Stimulated activated CD4-positive, alpha-beta T cell treated with anti-CD3 and anti-CD28 coated beads, Interleukin-4, amount 100 ng/mL, for 48 hours (primary cell): ENCODE measurements at places on chromosomes 7 and 10.

DNA sequence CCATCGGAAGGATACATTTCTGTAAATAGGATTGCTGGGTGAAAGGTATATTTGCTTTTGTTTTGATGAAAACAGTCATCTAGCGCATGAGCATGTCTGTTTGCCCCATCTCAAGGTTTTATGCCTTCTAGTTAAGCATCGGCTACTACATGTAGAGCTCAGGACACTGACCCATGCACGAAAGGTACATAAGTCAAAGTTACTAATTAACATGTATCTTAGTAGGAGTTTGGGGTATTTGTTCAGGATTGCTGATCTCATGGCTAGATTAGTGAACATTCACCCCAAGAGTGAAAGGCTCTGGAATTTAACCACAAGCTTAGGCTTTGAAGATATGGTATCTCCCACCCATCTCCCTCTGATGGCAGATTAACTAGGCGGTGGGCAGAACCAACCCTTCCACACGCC, 91.5 kb downstream of the RBM20 start:
- DNase-seq, result no peak

DNA sequence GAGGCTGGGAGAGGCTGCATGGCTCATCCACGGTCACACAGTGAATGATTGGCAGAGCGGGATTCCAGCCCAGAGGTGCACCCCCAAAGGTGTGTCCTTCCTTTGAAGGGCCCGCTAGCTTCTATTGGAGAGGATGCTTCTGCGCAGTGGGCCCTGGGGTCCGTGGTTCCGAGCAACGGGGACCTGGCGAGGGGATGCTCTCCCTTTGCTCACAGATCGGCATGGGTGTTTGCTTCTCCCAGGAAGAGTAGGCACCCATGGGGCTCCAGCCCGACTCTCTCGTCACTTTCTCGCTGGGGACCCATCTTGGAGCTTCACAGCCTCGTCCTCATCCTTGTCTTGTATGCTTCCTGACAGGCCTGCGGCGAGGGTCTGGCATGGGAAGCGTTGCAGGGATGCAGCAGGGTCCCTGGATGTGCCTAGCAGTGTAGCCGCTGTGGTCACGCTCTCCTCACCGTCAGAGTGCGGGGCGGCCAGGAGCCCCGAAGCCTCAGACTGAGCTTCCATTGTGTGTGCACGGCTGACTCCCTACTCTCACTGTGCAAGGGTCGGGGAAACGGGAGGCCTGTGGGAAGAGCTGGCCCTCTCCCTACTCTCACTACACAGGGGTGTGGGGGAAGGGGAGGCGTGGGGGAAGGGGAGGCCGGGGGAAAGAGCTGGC, 538.5 kb upstream of the FOXK1 start:
- DNase-seq, result no peak

DNA sequence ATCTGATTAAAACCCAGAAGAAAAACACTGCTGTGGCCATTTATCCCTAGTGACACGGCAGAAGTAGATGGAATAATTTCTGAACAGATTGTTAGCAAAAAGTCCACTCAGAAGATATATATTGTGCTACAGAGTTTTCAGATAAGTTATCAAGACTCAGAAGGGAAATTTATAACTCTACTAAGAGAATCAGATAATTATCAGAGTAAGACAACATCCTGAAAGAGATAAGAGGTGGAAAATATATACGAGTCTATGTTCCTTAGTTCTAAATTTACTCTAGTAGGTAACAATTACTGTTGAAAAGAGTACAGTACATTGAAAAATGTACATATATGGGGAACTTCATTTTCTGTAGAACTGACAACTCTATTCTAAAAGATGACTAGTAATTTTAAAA, 176.7 kb downstream of the GNAI1 start:
- no peak for DNase-seq

- DNase-seq, result no peak
Measured at GRCh38 chr7:74428023-74428422, 25.7 kb upstream of the GTF2IRD1 start.

DNA sequence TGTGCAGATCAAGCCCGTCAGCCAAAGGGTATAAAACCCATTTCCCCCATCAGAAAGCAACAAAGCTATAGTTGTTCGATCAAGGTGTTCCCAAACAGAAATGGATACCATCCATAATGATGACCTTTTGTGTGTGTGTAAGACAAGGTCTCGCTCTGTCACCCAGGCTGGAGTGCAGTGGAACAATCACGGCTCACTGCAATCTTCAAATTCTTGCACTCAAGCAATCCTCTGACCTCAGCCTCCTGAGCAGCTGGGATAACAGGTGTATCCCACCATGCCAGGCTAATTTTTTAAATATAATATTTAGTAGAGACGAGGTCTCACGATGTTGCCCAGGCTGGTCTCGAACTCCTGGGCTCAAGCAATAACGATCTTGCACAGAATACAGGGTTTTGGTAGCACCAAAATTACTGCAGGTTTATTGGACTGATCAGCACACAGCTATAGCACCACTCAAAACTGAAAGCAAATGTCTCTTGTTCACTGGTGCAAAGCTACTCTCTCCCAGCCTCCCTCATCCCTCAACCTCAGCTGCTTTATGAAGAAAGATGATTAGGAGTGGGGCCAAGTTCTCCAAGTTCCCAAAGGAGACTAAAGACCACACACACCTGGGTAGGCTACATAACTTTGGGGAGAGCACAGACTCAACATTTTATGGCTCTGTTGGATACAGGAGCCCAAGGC, 80.5 kb downstream of the ABI1 start:
- DNase-seq, result no peak

- DNase-seq, result no peak
Measured at GRCh38 chr10:16832351-16833080, 15.3 kb upstream of the RSU1 start.

GRCh38 chr7:77913977-77914607, 115.5 kb downstream of the PHTF2 start:
- no peak for DNase-seq

DNA sequence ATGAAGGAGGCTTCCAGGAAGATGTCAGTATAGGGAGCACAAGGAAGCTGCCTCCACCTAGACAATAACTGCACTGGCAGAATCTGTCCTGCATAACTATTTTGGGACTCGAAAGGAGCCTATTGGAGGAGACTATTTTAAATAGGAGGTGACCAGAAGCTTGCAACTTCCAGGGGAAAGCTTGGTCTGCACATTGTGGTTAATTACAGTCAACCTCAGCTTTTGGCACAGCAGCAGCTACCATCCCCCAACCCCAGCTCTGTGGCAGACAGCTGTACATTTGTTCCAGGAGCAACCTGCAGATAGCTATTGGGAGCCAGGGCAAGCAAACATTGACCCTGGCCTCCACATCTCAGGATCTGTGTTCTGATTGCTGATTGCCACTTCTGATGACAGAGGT, 46.3 kb upstream of the NANOS1 start:
- DNase-seq, result no peak
